Breast epithelium (tissue), 4 donors: ENCODE measurements at places on chromosomes 1 and 21. TPM values are rescaled to one million over a fixed set of nuclear protein-coding genes. Genes with fewer than 3 reads are reported as not detected.

DNA sequence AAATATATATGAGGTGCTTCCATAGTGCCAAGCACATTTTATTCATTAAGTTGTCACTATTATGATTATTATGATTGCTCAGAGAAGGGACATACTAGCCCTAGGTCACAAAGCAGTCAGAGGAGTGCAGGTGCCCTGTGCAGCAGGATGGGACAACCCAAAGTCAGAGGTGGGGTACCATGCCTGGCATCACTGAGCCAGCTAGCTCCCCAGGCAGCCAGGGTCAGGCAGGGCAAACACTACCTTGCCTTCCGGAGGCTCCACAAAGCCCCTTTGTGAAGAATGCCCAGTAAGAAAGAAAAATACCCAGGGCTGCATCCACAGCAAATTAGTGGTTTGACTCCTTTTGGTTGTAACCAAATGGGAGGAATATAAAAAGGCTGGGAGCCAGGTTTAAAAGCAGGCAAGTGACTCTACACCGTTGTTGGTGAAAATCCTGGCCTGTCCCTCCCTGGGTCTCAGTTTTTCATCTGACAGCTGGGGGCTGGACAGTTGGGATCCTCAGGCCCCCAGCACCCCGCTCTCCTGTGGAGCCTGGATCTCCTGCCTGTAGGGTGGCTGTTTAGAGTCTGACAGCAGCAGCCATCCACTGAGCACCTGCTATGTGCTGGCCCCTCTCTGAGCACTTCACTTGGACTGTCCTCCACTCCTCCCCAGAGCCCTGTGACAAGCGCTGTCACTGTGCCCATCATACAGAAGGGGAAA, 98.8 kb downstream of the GLIS1 start:
- no peaks in the 10 kb centered on the region for H3K36me3 ChIP-seq
- no peak overlapping the region for H3K27ac ChIP-seq
- no peaks in the 10 kb centered on the region for H3K27me3 ChIP-seq
- H3K4me1 ChIP-seq: no peaks in the 10 kb centered on the region
- H3K4me3 ChIP-seq: no peak overlapping the region
- no peak for DNase-seq

DNA sequence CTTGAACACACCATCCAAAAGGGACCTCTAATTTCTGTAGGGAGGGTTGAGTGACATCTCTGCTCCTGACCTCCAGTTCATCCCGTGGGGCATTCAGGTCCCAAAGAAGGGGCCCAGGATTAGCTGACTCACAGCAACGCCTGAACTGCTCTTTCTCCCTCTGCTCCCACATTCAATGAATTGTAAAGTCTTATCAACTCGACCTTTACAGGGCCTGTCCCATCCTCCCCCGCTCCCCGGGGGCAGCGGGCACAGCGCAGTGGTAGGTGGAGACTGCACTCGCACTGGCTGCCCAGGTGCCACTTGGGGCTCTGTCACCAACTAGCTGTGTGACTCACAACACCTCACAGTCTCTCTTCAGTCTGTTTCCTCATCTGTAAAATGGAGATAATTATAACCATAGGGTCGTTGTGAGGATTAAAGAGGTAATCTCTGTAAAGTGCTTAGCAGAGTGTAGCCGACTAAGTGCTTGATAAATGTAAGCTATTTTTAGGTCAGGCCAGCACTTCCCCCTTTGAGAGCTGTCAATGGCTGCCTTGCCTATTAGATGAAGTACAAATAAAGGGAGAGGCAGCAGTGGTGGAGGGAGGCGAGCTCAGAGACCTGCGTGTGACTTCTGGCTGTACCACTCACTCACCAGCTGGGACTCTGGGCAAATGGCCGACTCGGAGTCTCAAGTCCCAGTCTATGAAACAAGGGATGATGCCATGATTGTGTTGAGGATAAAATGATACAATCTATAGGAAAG, 637 bp upstream of the MYBPHL start:
- no peaks in the 10 kb centered on the region for H3K27me3 ChIP-seq
- no peak overlapping the region for H3K4me3 ChIP-seq
- DNase-seq: no peak
- H3K36me3 ChIP-seq: no peaks in the 10 kb centered on the region

GRCh38 chr21:42277593-42277992, 37.6 kb downstream of the TFF3 start:
- no peak overlapping the region for H3K27ac ChIP-seq
- DNase-seq: no peak
- no peaks in the 10 kb centered on the region for H3K4me1 ChIP-seq
- no peaks in the 10 kb centered on the region for H3K27me3 ChIP-seq
- no peak overlapping the region for H3K4me3 ChIP-seq

DNA sequence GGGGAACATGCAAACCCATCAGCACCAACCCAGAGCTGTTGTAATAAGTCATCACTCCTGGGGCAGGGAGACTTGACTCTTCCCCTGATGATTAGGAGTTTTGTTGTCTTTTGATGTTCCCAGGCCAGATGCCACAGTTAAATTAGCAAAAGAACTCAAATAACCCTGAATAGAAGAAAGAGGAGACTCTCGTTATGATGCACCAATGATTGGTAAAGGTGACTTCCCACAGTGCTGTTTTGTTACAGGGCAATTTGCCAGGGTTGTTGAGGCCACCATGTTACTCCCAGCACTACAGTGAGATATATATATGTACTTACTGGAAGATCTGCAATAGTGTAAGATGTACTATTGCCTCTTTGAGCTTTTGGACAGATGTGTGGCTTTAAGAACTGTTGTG, 24.3 kb upstream of the RCAN1 start:
- no peaks in the 10 kb centered on the region for H3K27me3 ChIP-seq
- H3K4me3 ChIP-seq: no peak overlapping the region
- no peaks in the 10 kb centered on the region for H3K4me1 ChIP-seq
- H3K36me3 ChIP-seq: no peaks in the 10 kb centered on the region
- H3K27ac ChIP-seq: no peak overlapping the region

DNA sequence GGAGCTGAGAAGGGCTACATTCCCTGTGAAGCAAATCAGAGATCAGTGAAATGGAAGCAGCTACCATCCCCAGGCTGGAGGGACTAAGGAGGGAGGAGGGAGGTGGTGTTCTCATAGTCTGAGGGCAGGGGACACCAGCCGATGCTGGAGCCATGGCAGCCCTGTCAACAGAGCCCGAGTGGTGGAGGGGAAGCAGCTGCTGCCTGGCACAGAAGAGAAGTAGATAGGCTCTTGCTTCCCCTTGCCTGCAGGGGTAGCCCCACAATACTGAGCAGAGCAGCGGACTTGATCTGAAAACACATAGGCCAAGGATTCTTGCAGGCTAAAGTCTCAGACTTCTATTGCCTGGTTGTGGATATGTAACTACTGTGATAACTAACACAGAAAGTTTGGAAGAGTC, 255.1 kb downstream of the FGGY start:
- H3K4me1 ChIP-seq: peaks cover 10% of the 10 kb centered on the region
- DNase-seq: no peak
- H3K27ac ChIP-seq: no peak overlapping the region
- no peaks in the 10 kb centered on the region for H3K27me3 ChIP-seq
- H3K4me3 ChIP-seq: no peak overlapping the region

GRCh38 chr1:96409087-96409486, 312.5 kb upstream of the PTBP2 start:
- no peak for DNase-seq
- no peaks in the 10 kb centered on the region for H3K36me3 ChIP-seq
- H3K27me3 ChIP-seq: no peaks in the 10 kb centered on the region
- H3K27ac ChIP-seq: no peak overlapping the region
- no peaks in the 10 kb centered on the region for H3K4me1 ChIP-seq

- H3K27ac ChIP-seq: no peak overlapping the region
- no peaks in the 10 kb centered on the region for H3K27me3 ChIP-seq
- H3K36me3 ChIP-seq: no peaks in the 10 kb centered on the region
- DNase-seq: no peak
- no peak overlapping the region for H3K4me3 ChIP-seq
These were observed 16.2 kb downstream of the MIER1 start for GRCh38 chr1:66940981-66941380.

CFAP107 gene
- not detected for total RNA-seq

MASP2 gene
- total RNA-seq: not detected

VHLL gene
- 0.98 TPM for total RNA-seq
